GM13976 (cell line): ENCODE measurements at places on chromosomes 2 and 18.

DNA sequence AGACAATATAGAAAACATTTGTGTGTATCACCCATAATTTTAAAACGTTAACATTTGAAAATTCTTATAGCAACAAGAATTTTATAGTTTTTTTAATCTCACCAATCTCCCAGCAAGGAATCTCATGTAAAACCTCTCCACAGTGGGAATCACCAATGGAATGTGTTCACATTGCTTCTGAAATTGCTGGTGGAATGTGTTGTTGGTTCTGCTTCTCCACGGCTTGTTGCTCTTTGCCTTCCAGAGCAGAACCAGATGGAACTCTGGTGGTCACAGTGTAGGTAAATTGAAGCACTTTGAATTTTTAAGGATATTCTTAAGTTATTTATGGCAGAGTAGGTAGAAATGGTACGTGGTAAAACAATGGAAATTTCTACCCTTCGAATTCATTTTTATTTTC lies 35.1 kb downstream of the DCAF17 start:
- DNase-seq, result no peak

DNA sequence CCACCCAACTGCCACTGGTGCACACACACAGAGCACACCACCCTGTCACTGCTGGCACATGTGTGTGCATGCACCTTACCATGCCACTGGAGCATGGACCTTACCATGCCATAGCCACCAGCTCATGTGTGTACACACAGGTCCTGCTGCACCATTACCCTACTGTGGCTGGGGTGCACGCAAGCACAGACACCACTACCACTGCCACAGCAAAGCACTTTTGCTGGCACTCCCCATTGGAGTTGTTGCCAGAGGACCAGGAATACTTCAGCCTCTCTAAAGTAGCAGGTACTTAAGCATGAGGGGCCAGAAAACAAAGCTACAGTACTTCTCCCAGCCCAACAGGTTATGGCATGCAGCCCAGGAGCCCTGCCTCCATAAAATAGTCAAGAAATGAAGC lies 404.8 kb downstream of the MBD2 start:
- no peak for DNase-seq

GRCh38 chr2:133213651-133214050 lies 354.6 kb downstream of the NCKAP5 start:
- no peak for DNase-seq

- DNase-seq, result peak; percentile 56
These were observed 11.5 kb downstream of the GPR55 start for GRCh38 chr2:230913406-230914143.

DNA sequence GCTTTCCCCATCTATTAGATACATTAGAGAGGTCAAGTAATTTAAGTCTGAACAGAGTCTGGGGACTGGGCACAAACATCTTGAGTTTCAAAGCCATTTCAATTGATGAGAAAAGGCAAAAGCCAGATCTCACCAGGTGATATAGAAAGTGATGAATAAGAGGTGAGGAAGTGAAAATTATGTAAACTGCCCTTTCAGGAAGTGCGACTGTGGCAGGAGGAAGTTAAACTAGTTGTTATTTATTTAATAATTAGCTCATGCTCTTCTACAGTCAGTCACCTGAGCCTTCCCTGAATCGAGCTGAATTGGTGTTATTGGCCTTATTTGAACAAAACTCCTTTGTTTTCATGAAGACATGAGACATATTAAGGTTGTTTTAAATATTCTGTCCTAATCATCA lies 115.1 kb downstream of the CDH20 start:
- no peak for DNase-seq

GRCh38 chr2:105179469-105180372 lies 61.8 kb upstream of the GPR45 start:
- DNase-seq, result peak; percentile 51

- DNase-seq, result no peak
These were observed 1382.8 kb upstream of the CELF4 start for GRCh38 chr18:38948436-38948835.

DNA sequence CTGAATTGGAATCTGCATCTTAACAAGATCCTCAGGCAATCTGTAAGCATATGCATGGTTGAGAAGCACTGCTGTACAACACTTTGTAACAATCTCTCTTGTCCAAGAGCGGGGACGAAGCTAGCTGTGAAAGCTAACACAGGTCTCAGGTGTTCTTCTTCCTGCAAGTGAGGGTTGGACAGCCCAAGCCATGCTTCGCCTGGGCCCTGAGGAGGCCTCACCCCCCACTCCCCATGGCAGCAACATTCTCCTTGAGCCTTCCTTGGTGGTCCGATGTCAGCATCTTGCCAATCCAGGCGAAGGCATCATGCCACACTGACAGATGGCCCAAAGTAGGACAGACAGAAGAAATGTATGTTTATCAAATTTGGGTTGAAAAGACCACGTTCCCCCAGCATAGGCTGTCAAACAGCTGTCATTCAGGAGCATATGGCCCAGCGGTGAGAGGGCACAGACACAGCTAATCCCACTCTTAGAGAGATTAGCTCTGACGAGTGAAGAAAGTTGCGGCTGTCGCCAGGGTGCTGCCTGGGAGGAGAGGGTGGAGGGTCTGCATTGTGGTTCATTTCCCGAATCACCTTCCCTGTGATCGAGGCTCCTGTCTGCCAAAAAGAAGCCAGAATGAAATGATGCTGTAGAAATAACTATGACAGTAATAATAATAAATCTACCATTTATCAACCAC lies 344.7 kb downstream of the MYCN start:
- no peak for DNase-seq

DNA sequence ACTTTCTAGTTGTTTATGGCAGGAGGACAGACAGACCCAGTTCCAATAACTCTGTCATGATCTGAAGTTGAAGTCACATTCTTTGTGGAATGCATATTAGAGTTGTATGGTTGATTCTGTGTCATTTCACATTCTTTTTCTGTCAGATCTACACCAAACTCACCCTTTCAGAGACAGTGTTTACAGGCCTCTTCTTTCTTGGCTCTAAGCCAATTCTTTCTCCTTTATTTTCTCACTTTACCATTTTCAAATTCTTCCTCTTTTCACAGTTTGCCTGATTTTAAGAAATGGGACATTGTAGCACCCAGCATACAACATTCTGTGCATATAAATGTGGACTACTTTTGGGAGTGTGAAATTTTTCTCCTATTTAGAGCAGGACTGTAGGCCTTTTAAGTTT lies 103.7 kb downstream of the CCDC85A start:
- no peak for DNase-seq

GRCh38 chr18:79937103-79937860 lies 14.2 kb downstream of the SLC66A2 start:
- DNase-seq, result no peak

DNA sequence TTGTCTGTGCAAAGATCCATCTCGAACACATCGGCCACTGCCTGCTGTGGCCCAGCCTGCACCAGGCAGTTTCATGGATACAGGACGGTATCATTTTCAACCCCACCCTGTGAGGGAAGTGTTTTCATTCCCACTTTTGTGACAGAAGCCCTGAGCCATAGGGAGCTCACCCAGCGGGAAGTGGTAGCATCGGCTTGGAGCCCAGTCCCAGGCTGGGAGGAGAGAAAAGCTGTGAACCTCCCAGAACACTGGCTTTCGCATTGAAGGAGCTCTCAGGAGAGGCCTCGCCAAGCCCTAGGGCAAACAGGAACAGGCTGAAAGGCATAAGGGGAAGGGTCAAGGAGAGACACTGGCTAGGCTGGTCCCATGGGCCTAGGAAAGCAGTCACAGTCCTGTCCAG lies 166.1 kb downstream of the TFCP2L1 start:
- DNase-seq, result no peak

GRCh38 chr18:31876707-31877106 lies 66.2 kb downstream of the TRAPPC8 start:
- no peak for DNase-seq

DNA sequence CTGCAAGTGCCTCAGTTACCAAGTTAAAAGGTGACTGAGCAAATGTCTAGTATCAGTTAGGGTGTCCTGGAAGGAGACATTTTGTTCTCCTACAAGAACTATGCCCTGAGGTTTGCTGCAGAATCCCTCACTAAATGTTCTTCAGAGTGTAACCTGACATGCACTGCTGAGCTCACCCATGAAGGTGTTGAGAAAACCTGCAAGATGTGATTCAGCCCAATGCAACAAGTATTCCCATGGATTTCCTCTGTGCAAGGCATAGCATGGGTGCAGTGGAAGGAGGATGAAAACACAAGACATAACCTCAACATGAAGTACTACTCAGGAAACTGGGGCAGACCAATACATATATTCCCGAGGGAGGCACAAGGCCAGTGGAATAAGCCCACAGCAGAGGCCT lies 15.4 kb upstream of the UGT1A8 start:
- DNase-seq, result no peak

- DNase-seq, result no peak
These were observed 22.8 kb downstream of the GLI2 start for GRCh38 chr2:120758181-120759144.

DNA sequence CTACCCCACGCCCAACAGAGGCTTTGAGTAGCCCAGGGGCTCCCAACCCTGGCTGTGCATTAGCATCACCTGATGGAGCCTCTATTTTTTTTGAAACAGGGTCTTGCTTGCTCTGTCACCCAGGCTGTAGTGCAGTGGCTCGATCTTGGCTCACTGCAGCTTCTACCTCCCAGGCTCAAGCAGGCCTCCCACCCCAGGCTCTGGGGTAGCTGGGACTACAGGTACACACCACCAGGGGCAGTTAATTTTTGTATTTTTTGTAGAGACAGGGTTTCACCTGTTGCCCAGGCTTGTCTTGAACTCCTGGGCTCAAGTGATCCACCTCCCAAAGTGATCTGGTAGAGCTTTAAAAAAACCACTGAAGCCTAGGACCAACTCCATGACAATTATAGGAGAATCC lies 394.8 kb upstream of the ATP5MC3 start:
- DNase-seq, result no peak
